ENCODE measurements at places on chromosomes 5 and 9. TPM values are rescaled to one million over a fixed set of nuclear protein-coding genes. Genes with fewer than 3 reads are reported as not detected.
A peak's percentile ranks its signal among the peaks of the same experiment; 100 is the strongest.

- no peaks in the 10 kb centered on the region for H3K36me3 ChIP-seq
- no peak overlapping the region for H3K4me3 ChIP-seq
- H3K27me3 ChIP-seq, result no peaks in the 10 kb centered on the region
- peak overlapping the region; percentile 61 for H3K27ac ChIP-seq
These were observed 23.7 kb upstream of the LMNB1 start for GRCh38 chr5:126753227-126753626.

DNA sequence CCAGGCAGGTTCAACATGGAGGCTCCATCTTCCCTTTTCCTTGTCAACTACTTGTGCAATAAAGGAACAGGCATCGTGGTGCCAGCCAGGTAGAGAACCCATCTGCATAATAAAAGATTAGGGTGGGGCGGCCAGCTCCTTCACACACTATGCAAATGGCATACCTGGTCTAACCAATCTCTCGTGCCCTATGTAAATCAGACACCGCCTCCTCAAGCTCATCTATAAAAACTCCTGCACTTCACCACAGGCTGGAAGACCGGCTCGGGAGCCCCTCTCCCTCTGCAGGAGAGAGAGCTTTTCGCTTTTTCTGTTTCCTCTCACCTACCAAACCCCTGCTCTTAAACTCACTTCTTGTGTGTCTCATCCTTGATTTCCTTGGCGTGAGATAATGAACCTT, 244.3 kb upstream of the PUM3 start:
- no peaks in the 10 kb centered on the region for H3K27me3 ChIP-seq
- H3K4me1 ChIP-seq, result no peaks in the 10 kb centered on the region
- H3K27ac ChIP-seq, result no peak overlapping the region
- H3K4me3 ChIP-seq, result no peak overlapping the region

GRCh38 chr5:169637085-169637548, at the start of gene DOCK2:
DOCK2 (plus strand) TSS chr5:169637275; CDS start chr5:169637327, 52 bp downstream.
- no peaks in the 10 kb centered on the region for H3K27me3 ChIP-seq
- DNase-seq, result peak; percentile 82
- peak within 1 kb of the TSS; percentile 97 for H3K27ac ChIP-seq
- H3K36me3 ChIP-seq, result peaks cover 2% of the 10 kb centered on the region
- peak within 1 kb of the TSS; percentile 89 for H3K4me3 ChIP-seq

DNA sequence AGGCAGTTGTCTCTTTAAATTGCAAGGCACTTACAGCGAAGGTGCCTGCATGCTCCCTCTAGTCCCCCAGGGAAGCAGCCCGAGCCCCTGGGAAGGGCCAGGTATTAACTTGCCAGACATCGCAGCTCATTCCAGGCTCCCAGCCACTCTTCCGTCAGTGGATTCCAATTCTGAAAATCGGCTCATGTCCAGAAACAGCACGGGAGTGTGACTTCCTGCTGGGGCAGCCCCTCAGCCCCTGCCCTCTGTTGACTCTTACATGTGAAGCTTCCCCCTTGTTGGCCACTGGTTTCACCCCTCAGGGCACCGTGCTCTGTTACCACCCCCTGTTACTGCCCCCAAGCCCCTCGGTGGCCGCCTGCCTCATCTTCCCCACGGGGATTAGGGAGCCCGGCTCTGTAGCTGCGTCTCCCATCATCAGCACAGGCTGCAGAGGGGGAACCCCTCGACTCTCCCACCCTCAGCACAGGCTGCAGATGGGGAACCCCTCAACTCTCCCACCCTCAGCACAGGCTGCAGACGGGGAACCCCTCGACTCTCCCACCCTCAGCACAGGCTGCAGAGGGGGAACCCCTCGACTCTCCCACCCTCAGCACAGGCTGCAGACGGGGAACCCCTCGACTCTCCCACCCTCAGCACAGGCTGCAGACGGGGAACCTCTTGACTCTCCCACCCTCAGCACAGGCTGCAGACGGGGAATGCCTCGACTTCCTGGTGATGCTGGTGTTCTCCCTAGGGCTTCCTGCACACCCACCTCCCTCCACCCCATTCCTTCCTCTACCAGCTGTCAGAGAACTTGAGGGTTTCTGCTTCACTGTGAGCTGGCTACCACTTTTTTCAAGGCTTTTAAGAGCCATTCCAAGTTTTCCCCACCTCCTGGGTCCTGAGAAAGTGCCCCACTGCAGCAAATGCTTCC, 11.1 kb upstream of the CACNA1B start:
- no peaks in the 10 kb centered on the region for H3K27me3 ChIP-seq
- H3K27ac ChIP-seq, result no peak overlapping the region
- no peak for DNase-seq
- H3K36me3 ChIP-seq, result no peaks in the 10 kb centered on the region
- H3K4me3 ChIP-seq, result no peak overlapping the region

- peaks cover 3% of the 10 kb centered on the region for H3K27me3 ChIP-seq
- peak overlapping the region; percentile 80 for H3K4me3 ChIP-seq
- DNase-seq, result peak; percentile 56
- H3K4me1 ChIP-seq, result peaks cover 21% of the 10 kb centered on the region
These were observed 1.6 kb downstream of the BSPRY start for GRCh38 chr9:113350937-113351336.

DNA sequence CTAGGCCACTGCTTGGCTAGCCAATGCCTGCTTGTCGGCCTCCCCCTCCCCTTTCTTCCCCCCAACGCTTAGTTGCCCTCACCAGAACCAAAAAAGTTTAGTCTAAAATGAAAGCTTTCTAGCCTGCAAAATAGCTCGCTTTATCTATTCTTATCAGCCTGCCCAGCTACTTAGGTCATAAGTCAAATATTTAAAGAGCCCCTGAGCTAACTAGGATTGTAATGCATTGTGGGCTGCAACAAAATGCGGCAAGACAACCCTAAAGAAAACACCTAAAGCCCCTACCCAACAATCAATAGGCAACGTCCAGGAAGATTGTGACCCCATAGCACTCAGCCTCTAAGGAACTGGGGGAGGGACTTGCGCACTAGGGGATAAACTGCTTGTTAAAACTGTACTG, 38.6 kb upstream of the PCSK5 start:
- no peaks in the 10 kb centered on the region for H3K36me3 ChIP-seq
- no peak overlapping the region for H3K27ac ChIP-seq
- DNase-seq, result no peak
- H3K4me1 ChIP-seq, result no peaks in the 10 kb centered on the region
- H3K4me3 ChIP-seq, result no peak overlapping the region

DNA sequence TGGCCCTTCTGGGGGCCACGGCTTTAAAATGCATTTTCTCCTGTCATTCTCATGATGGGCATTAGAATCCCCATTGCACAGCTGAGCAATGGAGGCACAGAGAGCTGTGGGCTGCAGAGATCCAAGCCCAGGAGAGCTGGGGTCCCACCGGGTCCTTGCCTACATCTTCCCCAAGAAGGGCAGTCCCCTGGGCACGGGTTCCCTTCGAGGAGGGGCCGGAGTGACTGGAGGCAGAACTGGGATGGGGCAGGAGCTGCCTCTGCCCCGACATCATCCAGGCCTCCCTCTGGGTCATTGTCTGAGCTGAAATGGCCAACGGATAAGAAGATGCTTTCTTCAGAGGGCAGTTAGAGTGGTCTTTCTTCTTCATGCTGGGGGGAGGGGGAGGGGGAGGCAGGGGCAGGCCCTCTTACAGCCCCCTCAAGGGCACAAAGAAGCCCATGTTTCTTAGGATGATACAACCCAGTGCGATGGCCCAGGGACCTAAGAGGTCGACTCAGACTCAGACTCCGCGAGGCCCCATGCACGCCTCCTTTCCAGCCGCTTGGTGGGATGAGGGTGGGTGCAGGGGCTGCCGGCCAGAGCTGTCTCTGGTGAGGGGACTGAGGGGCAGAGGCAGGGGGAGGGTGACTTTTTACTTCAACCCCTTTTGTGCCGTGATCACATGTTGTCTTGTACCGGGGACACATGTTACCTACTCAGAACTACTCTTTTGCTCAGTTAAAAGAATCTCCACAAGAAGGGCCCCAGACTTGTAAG, 112.4 kb upstream of the IRX2 start:
- H3K4me3 ChIP-seq, result no peak overlapping the region
- H3K4me1 ChIP-seq, result no peaks in the 10 kb centered on the region
- H3K27ac ChIP-seq, result no peak overlapping the region
- no peaks in the 10 kb centered on the region for H3K36me3 ChIP-seq

- H3K27ac ChIP-seq, result no peak overlapping the region
- H3K4me3 ChIP-seq, result no peak overlapping the region
- no peak for DNase-seq
- H3K27me3 ChIP-seq, result no peaks in the 10 kb centered on the region
These were observed 558.8 kb upstream of the ADAMTS16 start for GRCh38 chr5:4581289-4581688.

- no peaks in the 10 kb centered on the region for H3K36me3 ChIP-seq
- DNase-seq, result no peak
- H3K4me1 ChIP-seq, result no peaks in the 10 kb centered on the region
- no peak overlapping the region for H3K27ac ChIP-seq
These were observed 65.9 kb downstream of the NSG2 start for GRCh38 chr5:174111287-174111973.

DNA sequence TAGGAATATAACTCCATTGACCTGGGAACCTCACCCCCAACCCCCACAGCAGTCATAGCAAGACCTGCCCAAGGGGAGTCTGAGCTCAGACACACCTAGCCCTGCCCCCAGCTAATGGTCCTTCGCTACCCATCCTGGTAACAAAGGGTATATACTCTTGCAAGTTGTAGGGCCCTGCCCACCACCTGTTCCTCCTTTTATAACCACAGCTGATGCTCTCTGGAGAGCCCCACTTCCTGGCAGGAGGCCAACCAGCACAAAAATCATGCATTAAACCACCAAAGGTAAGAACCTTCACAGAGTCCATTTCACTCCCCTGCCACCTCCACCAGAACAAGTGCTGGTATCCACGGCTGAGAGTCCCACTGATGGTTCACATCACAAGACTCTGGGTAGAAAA, 1195.3 kb upstream of the SEMA6A start:
- H3K27ac ChIP-seq, result no peak overlapping the region
- no peak overlapping the region for H3K4me3 ChIP-seq
- H3K36me3 ChIP-seq, result no peaks in the 10 kb centered on the region
- no peaks in the 10 kb centered on the region for H3K27me3 ChIP-seq
- DNase-seq, result no peak
- no peaks in the 10 kb centered on the region for H3K4me1 ChIP-seq

DNA sequence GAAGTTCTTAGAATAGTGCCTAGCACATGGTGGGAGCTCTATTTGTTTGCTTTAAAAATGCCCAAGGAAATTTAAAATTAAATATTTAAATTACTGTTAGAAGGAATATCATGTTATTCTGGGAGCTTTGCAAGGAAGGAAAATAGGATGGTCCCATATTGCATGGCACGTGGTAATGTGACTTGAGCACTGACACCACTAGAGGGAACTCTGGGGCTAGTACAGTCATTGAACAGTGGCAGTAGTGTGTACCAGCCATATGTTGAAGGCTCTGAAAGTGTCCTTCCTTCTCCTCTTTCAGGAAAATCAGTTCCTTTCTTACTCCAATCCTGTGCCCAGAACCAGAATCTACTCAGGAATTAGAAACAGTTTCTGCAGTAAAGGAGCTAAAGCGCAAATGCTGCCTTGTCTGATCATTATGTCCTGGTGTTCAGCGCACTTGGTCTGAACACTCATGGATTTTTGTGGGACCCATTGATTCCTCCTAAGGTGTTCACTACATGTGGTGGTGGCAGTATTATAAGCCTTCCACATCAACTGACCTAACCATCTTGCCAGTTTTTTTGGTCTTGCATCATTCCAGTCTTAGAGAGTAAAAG, 54.1 kb downstream of the GDA start:
- DNase-seq, result peak; percentile 14
- peaks cover 17% of the 10 kb centered on the region for H3K4me1 ChIP-seq
- no peaks in the 10 kb centered on the region for H3K27me3 ChIP-seq
- H3K4me3 ChIP-seq, result no peak overlapping the region
- H3K27ac ChIP-seq, result no peak overlapping the region

DNA sequence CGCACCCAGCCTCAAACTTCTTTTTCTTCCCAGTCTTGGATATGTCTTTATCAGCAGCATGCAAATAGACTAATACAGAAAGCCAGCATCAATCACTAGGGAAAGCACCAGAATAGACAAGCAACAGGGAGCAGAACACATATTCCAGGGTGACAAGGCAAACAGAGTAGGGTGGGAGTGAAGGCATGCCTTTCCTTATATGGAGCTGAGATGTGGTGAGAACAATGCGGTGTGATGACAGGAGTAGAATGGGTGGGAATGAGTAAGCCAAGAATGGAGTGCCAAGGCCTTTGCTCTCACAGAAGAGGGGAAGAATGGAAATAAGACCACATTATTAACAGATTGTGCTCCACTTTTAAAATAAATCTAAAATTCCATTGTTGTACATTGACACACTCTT, 115.6 kb downstream of the CETN3 start:
- H3K27me3 ChIP-seq, result no peaks in the 10 kb centered on the region
- no peak for DNase-seq
- no peak overlapping the region for H3K27ac ChIP-seq
- H3K4me3 ChIP-seq, result no peak overlapping the region

GRCh38 chr5:180027459-180028089, 44.0 kb downstream of the RNF130 start:
- H3K4me1 ChIP-seq, result peaks cover 37% of the 10 kb centered on the region
- H3K27ac ChIP-seq, result peak overlapping the region; percentile 47
- H3K36me3 ChIP-seq, result peaks cover 26% of the 10 kb centered on the region

GRCh38 chr9:123378956-123379660, 23.1 kb downstream of the CRB2 start:
- H3K27ac ChIP-seq, result no peak overlapping the region
- H3K36me3 ChIP-seq, result peaks cover 42% of the 10 kb centered on the region
- peaks cover 9% of the 10 kb centered on the region for H3K4me1 ChIP-seq

DNA sequence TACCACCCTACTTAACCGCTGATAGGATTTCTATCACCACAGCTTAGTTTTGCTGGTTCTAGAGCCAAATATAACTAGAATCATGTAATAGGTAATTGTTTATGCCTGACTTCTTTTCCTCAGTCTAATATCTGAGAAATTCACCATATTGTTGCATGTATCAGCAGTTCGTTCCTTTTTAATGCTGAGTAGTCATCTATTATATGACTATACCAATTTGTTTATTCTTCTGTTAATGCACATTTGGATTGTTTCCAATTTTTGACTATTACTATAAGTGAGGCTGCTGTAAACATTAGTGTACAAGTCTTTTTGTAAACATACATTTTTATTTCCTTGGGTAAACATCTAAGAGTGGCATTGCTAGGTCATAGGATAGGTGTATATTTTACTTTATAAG, 25.9 kb downstream of the CSNK1G3 start:
- peaks cover 4% of the 10 kb centered on the region for H3K4me1 ChIP-seq
- H3K4me3 ChIP-seq, result no peak overlapping the region
- H3K27ac ChIP-seq, result no peak overlapping the region
- DNase-seq, result no peak

GRCh38 chr5:75654693-75655295, 43.5 kb downstream of the ANKDD1B start:
- DNase-seq, result no peak
- H3K4me3 ChIP-seq, result no peak overlapping the region
- no peaks in the 10 kb centered on the region for H3K27me3 ChIP-seq
- H3K36me3 ChIP-seq, result no peaks in the 10 kb centered on the region
- H3K4me1 ChIP-seq, result peaks cover 9% of the 10 kb centered on the region
- no peak overlapping the region for H3K27ac ChIP-seq

Gene TXNDC15
- 24.1 TPM for polyA plus RNA-seq

Gene ENTPD8
- polyA plus RNA-seq, result not detected

Gene BSPRY
- polyA plus RNA-seq, result not detected

Gene F12
- polyA plus RNA-seq, result 5.5 TPM

Gene OR1J2
- polyA plus RNA-seq, result not detected

Gene IRX2
- not detected for polyA plus RNA-seq

Gene FGD3
- polyA plus RNA-seq, result 145 TPM

Gene ADAMTS2
- polyA plus RNA-seq, result 0.74 TPM

Gene PCDHA2
- polyA plus RNA-seq, result not detected

Gene PGM5
- 1.1 TPM for polyA plus RNA-seq

Gene COMMD10
- polyA plus RNA-seq, result 86.1 TPM

Gene PPWD1
- polyA plus RNA-seq, result 12.3 TPM

Gene CKMT2
- polyA plus RNA-seq, result not detected

Gene GNA14
- polyA plus RNA-seq, result not detected
